ENCODE measurements at places on chromosomes 2 and 18. TPM values are rescaled to one million over a fixed set of nuclear protein-coding genes. Genes with fewer than 3 reads are reported as not detected.

The GBX2 gene
- not detected for polyA plus RNA-seq

The AP1S3 gene
- 7.2 TPM for polyA plus RNA-seq

DNA sequence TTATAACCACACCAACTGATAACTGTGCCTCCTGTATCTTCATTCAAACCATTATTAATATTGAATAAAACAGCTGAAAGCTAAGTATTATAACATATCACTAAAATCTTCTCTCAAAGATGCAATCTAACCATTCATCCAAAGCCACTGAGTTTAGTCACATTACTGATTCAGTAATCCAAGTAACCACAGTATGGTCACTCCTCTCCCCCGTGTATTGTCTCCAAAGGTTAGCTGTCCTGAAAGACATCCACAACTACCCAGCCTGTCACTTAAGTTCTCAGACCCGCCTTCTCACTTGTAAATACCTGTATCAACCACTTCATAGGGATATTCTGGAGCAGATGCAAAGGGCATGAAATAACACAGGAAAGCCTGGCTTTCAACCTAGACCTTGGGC, 213.4 kb upstream of the BOD1L2 start:
- no peak overlapping the region for H3K27ac ChIP-seq
- peaks cover 2% of the 10 kb centered on the region for H3K36me3 ChIP-seq
- no peak for DNase-seq
- no peaks in the 10 kb centered on the region for H3K27me3 ChIP-seq

The DYNC2LI1 gene
- 3.8 TPM for polyA plus RNA-seq

DNA sequence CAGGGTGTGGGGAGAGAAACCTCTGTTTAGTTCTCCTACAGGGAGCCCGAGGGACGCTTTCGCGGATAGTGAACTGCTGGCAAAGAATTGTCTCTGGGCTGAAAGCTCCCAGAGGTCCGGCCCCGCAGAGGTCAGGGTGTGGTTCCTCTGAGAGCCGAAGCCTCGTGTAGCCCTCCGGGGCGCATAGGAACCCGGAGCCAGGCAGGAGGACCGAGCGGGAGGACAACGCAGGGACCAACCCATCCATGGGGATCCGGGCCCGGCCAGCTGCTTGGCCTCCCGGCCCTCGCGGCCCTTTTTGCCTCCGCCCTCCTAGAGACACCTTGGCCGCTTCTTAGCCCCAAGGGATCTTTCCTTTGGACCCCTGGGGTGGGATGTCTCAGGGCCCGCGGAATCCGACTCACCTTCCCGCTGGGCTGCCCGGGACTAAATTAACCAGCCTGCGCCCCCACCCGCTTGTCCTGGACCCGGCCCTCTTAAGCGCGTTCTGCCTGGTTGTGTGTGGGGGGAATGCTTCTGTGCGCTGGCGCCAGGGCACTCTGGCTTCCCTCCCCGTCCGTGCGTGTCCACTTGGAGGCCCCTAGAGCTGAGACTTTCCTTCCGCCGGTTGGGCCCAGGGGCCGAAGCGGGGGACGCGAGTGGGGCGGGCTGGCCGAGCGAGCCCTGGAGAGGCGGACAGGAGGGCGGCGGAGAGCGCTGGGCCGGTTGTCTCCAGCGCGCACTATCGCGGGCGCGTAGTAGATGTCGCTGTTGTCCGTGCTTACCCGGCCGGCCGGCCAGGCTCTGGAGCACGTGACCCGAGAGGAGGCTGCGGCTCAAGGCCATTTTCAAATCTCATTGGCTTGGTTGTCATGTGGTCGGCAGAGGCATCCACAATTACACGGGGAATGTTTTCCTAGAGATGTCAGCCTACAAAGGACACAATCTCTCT, at the start of gene HOXD10:
Gene HOXD10 (plus strand): TSS at position 896 of the 931 bp plus-strand sequence. CDS start 56 bp downstream, outside the sequence.
- no peak within 1 kb of the TSS for H3K4me3 ChIP-seq
- no peak within 1 kb of the TSS for H3K27ac ChIP-seq
- H3K4me1 ChIP-seq: peaks cover 9% of the 10 kb centered on the region
- H3K27me3 ChIP-seq: peaks cover 58% of the 10 kb centered on the region
